CD8-positive, alpha-beta T cell (primary cell): ENCODE measurements at places on chromosomes 12 and 14.

- peak; percentile 70 for DNase-seq
Observed at GRCh38 chr12:121697093-121697698, 15.4 kb upstream of the TMEM120B start.

DNA sequence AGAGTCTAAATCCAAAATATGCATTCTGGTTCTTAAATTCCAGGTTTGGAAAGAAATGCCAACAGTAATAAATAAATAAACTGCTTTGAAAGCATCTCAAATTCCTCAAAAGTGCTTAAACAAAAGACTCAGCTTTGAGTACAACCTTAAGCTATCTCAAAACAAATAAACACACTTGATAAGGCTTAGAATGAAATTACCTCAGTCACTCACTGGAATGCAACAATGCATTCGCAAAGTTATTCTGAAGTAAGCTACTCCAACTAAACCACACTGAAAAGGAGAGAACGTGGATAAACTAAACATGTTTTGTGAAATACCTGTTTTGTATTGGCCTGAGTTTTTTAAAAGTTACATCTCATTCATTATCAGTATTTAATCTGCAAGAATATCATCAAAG, 1.2 kb downstream of the SPTSSA start:
- DNase-seq: no peak

- peak; percentile 53 for DNase-seq
Observed at GRCh38 chr14:101821528-101821927, 60.0 kb downstream of the PPP2R5C start.

GRCh38 chr12:11822081-11822834, 172.8 kb downstream of the ETV6 start:
- peak; percentile 44 for DNase-seq

DNA sequence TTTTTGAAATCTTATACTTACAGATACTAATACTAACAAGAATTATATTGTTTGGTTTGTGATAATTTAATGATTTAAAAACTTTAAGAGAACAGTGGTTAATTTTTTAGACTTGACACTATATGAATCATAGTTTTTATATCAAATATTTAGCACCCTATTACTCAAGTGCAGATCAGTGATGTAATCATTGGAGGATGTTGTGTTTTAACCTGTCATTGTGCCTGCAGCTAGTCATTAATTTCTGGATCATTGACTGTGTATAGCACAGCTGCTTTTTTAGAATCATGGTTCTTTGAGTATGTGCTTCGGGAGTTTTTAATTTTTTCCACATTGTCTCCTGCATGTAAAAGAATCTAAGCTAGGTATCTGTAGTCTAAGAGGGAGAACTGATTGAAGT, 17.3 kb downstream of the ARID4A start:
- DNase-seq: no peak

GRCh38 chr12:67147447-67147846, 121.7 kb upstream of the CAND1 start:
- DNase-seq: no peak

DNA sequence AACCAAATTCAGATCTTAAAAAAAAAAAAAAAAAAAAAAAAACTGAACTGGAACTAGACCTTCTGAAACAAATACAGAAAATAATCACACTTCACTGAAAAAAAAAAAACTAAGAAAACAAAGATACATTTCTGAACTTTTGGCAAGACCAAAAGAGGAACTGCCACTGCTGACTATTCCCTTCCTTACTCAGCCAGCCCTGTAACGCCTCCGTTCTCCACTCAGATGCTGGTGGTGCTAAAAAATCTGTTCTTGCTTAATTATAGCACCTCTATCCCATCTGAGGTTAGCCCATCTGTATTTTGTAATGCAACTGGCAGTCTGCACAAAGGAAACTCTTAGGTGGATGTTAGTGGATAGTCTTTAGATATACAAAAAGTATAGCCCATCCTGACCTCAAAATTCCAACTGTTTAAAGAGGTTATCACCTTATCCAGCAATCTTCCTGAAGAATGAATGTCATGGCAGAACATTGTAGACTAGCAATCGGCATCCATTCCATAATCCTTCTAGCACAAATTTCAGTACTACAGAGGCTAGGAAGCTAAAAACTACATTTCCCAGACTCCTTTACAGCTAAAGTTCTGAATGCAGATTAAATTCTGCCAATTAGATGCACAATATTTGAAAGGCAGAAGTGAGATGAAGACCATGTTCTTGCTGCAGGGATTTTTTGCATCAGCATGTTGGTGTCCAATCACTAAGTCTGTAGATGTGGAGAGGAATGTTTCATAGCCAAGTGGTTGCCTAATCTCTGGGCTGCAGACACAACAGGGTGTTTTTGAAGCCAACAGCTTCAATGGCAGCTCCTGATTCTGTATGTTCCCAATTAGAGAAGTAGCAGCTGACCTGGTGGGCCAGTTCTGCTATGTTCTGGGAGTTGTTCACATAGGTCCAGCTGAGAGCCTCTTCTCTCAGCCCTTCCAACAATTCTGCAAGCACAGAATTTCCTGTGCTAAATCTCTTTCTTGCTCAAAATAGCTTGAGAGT, 5.7 kb downstream of the MAP3K9 start:
- DNase-seq: no peak

GRCh38 chr14:79680087-79680486, 531.2 kb downstream of the DIO2 start:
- DNase-seq: no peak
